Large intestine (tissue), 12 donors: ENCODE measurements at places on chromosomes 5 and 9.

GRCh38 chr5:8700671-8701070 is 831.7 kb downstream of the MTRR start:
- H3K4me3 ChIP-seq = no peak overlapping the region
- no peak for DNase-seq
- no peaks in the 10 kb centered on the region for H3K36me3 ChIP-seq
- no peaks in the 10 kb centered on the region for H3K27me3 ChIP-seq
- H3K27ac ChIP-seq = no peak overlapping the region

DNA sequence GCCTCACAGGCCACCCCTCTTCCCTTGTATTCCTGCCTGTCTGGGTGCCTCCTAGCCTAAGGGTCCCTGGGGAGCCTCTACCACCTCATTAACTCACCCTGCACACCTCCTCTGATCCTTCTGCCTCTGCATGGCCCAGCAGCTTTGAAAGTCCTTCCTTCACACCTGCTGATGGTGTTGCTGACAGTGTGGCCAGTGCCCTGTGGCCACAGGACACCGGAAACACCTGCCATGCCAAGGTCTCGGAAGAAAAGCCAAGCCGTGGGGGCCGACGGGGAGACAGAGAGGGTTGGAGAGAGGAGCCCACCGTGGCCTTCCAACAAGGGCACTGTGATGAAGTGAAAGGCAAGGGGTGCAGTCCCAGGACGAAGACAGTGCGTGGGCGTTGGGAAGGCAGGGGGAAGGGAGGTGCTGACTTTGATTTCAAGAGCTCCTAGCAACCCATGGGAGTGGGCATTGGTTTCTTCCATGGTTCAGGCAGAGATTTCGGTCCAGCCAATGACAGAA is 4.1 kb downstream of the BTNL9 start:
- no peaks in the 10 kb centered on the region for H3K4me1 ChIP-seq
- H3K4me3 ChIP-seq = no peak overlapping the region
- no peak overlapping the region for H3K27ac ChIP-seq
- no peaks in the 10 kb centered on the region for H3K36me3 ChIP-seq
- DNase-seq = no peak

DNA sequence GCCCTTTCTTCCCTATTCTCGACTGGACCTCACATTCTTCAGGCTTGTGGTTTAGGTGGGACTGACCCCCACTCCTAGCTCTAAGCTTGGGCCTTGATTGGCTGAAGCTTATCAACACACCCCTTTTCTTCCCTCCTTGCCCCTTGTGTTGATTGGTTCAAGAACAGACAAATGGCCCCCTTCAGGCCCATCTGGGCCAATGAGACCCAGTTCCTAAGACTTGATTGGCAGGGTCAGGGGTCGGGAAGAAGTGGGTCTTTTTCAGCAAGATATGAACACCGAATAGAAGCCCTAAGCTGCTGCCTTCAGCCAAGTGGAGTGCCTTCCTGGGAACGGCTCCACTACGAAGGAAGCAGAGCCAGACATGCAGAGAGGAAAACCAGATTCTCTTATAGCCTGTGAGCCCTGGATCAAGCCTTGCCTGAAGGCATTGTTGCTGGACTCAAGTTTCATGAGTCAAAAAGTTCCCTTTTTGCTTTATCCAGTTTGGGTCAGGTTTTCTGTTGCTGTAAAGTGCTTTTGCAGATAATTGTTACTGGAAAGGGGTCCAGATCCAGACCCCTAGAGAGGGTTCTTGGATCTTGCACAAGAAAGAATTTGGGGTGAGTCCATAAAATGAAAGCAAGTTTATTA is 22.4 kb upstream of the NCS1 start:
- peaks cover under 1% of the 10 kb centered on the region for H3K27me3 ChIP-seq
- H3K4me1 ChIP-seq = no peaks in the 10 kb centered on the region
- no peak overlapping the region for H3K4me3 ChIP-seq
- no peaks in the 10 kb centered on the region for H3K36me3 ChIP-seq
- no peak for DNase-seq

GRCh38 chr5:177495243-177496060 is 2.0 kb downstream of the PDLIM7 start:
- peaks cover 19% of the 10 kb centered on the region for H3K27me3 ChIP-seq
- H3K36me3 ChIP-seq = peaks cover 21% of the 10 kb centered on the region
- peak overlapping the region; percentile 54 for H3K4me3 ChIP-seq
- H3K4me1 ChIP-seq = peaks cover 22% of the 10 kb centered on the region
- H3K27ac ChIP-seq = peak overlapping the region; percentile 87

GRCh38 chr5:139859013-139859412 is 63.4 kb downstream of the PSD2 start:
- no peaks in the 10 kb centered on the region for H3K36me3 ChIP-seq
- H3K4me1 ChIP-seq = no peaks in the 10 kb centered on the region
- no peak overlapping the region for H3K4me3 ChIP-seq
- H3K27ac ChIP-seq = no peak overlapping the region
- no peak for DNase-seq

- DNase-seq = peak; percentile 68
- peaks cover 6% of the 10 kb centered on the region for H3K4me1 ChIP-seq
- peak overlapping the region; percentile 12 for H3K27ac ChIP-seq
- no peaks in the 10 kb centered on the region for H3K36me3 ChIP-seq
- peaks cover 94% of the 10 kb centered on the region for H3K27me3 ChIP-seq
These were observed 45.4 kb downstream of the ANXA2R start for GRCh38 chr5:42994555-42995359.

- no peak for DNase-seq
- H3K27me3 ChIP-seq = no peaks in the 10 kb centered on the region
- no peak overlapping the region for H3K4me3 ChIP-seq
- H3K27ac ChIP-seq = no peak overlapping the region
- H3K36me3 ChIP-seq = peaks cover 19% of the 10 kb centered on the region
These were observed 54.0 kb downstream of the TMEM161B start for GRCh38 chr5:88214655-88215054.

DNA sequence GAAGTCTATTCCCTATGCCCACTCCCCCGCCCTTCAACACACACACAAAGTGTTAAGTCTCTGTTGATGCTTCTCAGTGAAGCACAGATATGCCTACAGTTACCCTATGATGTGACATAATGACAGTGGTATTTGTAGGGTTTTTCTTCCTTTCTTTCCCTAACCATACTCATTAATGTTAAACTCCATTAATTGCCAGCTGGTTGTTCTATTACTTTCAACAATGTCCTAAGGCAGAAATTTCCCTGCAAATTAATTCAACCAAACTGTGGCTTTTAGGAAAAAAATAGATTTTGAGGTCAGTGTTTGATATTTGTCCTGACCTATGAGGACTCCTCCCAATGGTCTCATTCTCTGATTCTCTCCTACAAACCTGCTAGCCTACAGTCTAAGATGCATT is 38.2 kb upstream of the SLCO6A1 start:
- H3K27me3 ChIP-seq = no peaks in the 10 kb centered on the region
- H3K4me3 ChIP-seq = no peak overlapping the region
- H3K27ac ChIP-seq = no peak overlapping the region
- H3K36me3 ChIP-seq = no peaks in the 10 kb centered on the region
- DNase-seq = no peak
- H3K4me1 ChIP-seq = no peaks in the 10 kb centered on the region

DNA sequence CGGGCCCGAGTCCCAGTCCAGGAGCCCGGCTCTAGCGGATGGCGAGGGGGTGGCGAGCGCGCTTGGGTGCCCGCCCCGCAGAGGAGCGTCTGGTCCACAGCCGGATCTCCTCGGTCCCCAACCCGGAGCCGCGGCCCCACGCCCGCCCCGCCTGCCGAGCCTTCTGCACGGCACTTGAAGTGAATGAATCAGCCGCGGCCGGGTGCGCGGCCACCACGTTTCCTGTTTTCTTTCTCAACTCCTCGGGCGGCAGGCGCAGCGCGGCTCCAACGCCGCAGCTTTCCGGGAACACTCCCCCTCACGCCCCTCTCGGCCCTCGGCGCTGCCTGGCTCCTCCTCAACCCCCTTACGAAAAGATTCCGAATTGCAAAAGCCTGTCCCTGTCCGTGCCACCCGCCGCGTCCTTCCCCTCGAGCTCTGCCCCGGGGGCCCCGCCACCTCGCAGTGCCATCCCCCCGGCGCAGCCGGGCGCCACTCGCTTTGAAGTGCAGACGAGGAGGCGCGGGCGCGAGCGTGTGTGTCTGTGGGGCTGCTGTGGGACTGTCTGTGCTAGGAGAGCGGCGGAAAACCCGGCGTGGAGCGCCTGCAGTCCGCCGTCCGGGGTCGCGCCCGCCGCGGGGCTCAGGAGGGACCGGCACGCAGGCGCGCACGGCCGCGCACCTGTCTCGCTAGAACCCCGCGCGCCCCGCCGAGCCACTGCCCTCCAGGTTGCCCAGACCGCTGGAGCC is 456.6 kb downstream of the RAB3C start:
- peak; percentile 44 for DNase-seq
- H3K36me3 ChIP-seq = no peaks in the 10 kb centered on the region
- H3K4me1 ChIP-seq = peaks cover 6% of the 10 kb centered on the region
- H3K4me3 ChIP-seq = peak overlapping the region; percentile 78
- H3K27ac ChIP-seq = peak overlapping the region; percentile 34

- H3K4me1 ChIP-seq = no peaks in the 10 kb centered on the region
- H3K27me3 ChIP-seq = no peaks in the 10 kb centered on the region
- H3K27ac ChIP-seq = no peak overlapping the region
- no peaks in the 10 kb centered on the region for H3K36me3 ChIP-seq
These were observed 42.7 kb downstream of the SVEP1 start for GRCh38 chr9:110536822-110537221.

DNA sequence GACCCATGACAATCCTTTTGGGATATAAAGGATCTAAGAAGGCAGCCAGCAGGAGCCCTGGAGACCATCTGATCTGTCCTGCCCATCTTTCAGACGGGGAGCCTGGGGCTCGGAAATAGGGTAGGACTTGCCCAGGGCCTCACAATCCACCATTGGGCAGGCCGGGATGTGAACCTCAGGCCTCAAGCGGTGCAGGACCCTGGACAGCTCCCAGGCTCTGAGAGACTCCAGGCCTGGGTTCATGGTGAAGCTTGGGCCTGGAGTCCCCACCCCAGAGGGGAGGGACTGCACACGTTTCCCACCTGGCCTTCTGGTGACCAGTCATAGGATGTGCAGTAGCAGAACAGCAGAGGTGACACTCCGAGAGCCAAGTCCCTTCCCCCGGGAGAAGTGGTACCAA is 36.6 kb upstream of the RAPGEF1 start:
- H3K27ac ChIP-seq = no peak overlapping the region
- no peaks in the 10 kb centered on the region for H3K27me3 ChIP-seq
- peak; percentile 17 for DNase-seq

DNA sequence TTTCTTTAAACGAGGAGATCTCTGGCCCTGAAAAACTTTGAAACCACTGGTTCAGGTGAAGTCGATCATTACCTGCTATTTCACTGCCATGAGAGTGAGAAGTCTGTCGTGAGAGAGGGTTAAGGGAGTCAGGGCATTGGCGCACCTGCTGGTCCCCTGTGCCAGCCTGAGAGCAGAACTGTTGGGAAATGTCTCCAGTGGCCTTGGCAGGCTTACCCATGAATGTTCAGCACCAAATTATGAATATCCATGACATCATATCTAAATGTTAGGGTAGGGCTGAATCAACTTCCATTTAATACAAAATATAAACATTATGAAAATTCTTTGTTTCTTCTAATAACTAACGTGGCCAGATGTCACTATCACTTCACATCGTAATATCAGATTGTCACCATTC is 379.3 kb downstream of the KDM4C start:
- H3K4me3 ChIP-seq = no peak overlapping the region
- H3K27ac ChIP-seq = no peak overlapping the region
- peaks cover 12% of the 10 kb centered on the region for H3K36me3 ChIP-seq
- H3K4me1 ChIP-seq = no peaks in the 10 kb centered on the region
- DNase-seq = no peak
- H3K27me3 ChIP-seq = no peaks in the 10 kb centered on the region

DNA sequence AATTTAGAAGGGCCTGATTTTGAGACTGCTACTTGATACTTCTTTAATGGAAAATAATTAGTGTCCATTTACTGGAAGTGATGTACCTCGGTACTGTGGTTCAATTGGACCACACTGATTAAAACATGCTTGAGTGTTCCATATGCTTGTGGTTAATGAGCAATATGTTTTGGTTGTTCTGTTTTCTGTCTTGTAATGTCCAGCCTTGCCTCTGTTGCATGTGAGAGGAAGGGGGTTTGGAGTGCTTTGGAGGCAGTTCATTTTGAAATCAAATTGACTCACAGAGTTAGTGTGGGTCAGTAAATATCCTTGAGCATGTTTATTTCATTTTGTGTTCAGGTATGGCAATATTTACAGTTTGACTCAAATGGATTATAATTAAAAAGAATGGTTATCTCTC is 334.4 kb downstream of the ARHGEF28 start:
- no peaks in the 10 kb centered on the region for H3K4me1 ChIP-seq
- no peak for DNase-seq
- H3K36me3 ChIP-seq = no peaks in the 10 kb centered on the region
- H3K27ac ChIP-seq = no peak overlapping the region
- no peaks in the 10 kb centered on the region for H3K27me3 ChIP-seq
- H3K4me3 ChIP-seq = no peak overlapping the region

GRCh38 chr9:113131689-113132151 is 19.1 kb upstream of the SLC31A2 start:
- no peaks in the 10 kb centered on the region for H3K36me3 ChIP-seq
- H3K4me3 ChIP-seq = no peak overlapping the region
- H3K27ac ChIP-seq = no peak overlapping the region

GRCh38 chr5:134083517-134083916 is 31.0 kb upstream of the TCF7 start:
- DNase-seq = no peak
- H3K27me3 ChIP-seq = no peaks in the 10 kb centered on the region
- no peak overlapping the region for H3K27ac ChIP-seq
- H3K4me1 ChIP-seq = no peaks in the 10 kb centered on the region
- H3K4me3 ChIP-seq = no peak overlapping the region

DNA sequence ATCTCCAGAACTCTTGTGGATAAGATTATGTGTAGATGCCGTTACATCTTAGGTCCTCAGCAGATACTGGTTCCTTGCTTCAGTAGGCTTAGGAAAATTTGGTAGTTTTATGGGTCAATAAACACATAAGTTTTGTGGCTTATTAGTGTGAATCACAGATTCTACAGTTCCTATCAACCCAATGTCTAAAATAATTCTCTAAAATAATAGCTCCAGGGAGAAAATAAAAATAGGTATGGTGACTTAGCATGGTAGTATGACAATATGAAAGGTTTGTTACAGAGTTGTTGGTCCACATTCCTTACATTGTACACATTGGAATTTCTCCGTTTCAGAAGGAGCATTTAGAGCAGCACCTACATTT is 91.7 kb downstream of the AOPEP start:
- no peak for DNase-seq
- no peaks in the 10 kb centered on the region for H3K4me1 ChIP-seq
- no peaks in the 10 kb centered on the region for H3K36me3 ChIP-seq
- H3K27ac ChIP-seq = no peak overlapping the region

DNA sequence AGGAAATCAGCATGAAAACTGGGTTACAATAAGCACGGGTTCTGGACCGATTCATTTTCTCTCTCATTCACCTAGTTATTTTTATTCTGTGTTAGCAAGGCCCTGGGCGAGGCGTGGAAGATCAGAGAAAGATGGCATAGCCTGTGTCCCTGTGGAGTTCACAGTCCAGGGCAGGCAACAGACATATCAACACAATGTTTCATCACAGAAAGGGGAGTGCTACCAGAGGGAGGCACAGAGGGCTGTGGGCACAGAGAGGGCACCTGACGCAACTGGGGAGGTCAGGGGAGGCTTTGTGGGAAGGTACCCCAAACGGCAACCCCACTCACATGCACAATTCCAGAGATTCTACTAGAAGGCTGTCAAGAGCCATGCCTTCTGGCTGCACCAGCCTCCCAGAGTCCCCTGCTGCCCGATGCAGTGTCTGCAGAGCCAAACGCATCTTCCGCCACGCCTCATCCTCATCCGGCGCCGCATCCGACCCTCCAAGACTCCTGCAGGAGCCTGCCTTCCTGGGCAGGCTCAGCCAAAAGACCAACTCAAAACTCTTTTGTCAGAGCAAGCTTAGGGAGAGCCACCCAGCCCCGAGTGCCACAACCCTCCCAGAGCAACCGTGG is 1.4 kb downstream of the FAM193B start:
- H3K27ac ChIP-seq = peak overlapping the region; percentile 51
- no peak for DNase-seq
- H3K4me3 ChIP-seq = peak overlapping the region; percentile 84
- H3K36me3 ChIP-seq = peaks cover 17% of the 10 kb centered on the region
- no peaks in the 10 kb centered on the region for H3K27me3 ChIP-seq
